ENCODE measurements at places on chromosomes 2 and 18.

- no peak for DNase-seq
Measured at GRCh38 chr2:158060835-158061435, 40.7 kb upstream of the UPP2 start.

DNA sequence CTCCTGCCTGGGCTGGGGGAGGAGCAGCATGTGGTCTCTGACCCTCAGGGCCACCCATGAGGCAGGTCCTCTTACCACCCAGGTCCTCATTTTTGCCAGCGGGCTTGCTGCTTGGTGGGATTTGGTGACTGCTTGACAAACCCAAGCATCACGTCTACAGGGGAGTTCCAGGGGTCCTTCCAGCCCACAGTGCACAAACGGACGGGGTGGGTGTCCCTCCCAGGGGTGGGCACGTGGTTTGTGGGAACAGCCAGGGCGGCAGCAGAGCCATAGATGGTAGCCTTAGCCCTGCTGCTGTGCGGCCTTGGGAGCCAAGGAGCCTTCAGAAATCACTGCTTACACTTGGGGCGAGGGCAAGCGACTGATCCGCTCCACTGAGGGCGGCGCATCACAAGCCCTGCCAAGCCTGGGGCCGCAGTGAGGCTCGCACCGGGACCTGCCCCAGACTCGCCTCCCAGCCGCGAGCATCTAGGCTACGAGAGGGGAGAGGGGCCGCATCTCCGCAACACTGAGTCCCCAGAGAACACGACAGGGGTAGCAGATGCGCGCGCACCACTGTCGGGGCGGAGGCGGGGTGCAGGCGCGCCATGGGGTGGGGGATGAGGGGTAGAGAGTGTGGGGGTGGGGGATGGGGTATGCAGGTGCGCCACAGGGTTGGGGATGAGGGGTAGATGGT lies 36.9 kb downstream of the SNED1 start:
- DNase-seq = peak; percentile 63

DNA sequence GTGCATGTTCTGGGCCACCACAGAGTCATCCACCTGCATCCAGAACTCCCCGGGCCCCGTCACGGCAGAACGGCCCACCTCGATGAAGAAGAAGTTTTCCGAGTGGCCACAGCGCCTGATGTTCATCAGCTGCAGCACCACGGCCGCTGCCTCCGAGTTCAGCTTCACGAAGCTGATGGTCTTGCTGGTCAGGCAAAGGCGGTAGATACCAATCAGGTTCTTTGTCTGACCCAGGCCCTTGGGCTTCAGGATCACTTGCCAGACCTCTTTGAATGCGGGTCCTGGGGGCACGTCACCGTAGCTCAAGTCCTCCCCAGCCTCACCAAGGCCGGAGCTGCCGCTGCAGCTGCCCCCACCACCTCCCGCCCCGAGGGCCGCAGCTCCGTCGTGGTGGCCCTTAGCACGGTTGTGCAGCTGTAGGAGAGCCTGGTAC lies 1.6 kb downstream of the IRS1 start:
- no peak for DNase-seq

DNA sequence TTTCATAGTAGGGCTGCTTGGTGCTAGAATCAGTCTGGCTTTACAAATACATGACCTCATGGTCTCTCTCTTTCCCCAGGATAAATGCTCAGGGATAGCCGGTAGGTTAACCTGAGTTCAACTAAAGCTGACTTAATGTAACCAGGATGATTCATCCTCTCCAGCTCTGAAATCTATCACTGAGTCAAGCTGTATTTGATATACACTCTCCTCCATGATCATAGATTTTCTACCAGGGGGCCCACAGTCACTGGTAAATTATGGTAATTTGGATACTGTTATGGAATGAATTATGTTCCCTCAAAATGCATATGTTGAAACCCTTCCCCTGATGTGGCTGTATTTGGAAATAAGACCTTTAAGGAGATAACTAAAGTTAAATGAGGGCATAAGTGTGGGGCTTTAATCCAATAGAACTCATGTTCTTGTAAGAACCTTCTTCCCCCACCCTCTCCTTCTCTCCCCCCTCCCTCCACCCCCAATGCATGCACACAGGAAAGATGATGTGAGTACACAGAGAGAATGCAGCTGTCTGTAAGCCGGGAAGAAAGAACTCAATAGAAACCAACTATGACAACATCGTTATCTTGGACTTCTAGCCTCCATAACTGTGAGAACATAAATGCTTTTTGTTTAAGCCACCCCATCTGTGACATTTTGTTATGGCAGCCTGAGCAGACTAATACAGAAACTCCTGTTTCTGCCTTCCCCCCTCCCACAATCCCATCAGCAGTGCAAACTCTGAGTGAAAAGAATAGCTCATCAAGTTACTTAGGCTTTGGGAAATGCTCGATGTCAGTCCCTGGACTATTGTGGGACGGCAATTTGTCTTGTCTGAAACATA lies 134.9 kb upstream of the KYNU start:
- no peak for DNase-seq

DNA sequence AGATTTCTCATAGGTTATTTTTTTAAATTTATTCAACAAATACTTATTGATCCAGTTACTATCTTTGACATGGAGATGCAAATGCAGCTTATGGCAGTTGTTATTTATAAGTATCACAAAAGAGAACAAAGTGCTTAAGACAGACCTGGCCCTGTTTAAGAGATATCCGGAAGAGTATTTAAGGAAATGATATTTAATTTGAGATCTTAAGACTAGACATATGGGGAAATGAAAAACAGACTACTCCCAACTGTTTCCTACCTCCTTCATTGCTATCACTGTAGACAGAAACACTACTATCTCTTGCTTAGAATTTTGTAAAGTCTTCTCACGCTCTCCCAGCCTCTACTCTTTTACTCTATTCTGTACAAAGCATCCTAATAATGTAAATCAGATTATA lies 36.0 kb downstream of the RPRD1A start:
- DNase-seq = no peak

GRCh38 chr2:68344031-68344430 lies 21.1 kb upstream of the PLEK start:
- DNase-seq = no peak

- no peak for DNase-seq
Measured at GRCh38 chr2:239466061-239466754, 65.4 kb upstream of the HDAC4 start.

- no peak for DNase-seq
Measured at GRCh38 chr2:98247383-98247782, 98.9 kb upstream of the CNGA3 start.

DNA sequence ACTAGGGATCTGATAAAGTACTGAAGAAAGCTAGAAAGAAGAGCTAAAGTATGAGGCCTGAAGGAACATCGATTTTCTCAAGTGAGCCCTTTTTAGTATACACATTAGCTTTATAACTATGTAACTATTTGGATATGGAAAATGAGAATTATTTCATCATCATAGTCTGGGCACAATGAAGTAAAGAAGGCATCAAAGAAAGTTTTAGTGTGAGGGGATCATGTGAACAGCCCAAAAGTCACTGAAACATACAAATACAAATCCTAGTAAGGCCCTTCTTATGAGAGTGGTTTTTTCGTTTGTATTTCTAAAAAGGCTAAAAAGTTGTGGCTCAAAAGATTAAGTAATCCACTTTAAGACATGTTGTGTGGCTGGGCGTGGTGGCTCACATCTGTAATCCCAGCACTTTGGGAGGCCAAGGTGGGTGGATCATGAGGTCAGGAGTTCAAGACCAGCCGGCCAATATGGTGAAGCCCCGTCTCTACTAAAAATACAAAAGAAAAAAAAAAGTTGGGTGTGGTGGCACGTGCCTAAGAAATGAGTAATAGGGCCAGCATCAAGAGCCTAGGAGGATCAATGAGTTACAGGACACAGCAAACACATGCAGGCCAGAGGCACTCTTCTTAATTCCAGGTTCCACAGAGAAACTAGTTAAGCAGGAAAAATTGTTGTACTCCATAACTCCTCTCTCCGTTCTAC lies 61.9 kb downstream of the PUM2 start:
- no peak for DNase-seq

- DNase-seq = no peak
Measured at GRCh38 chr2:240591784-240592183, 5.2 kb downstream of the CAPN10 start.

DNA sequence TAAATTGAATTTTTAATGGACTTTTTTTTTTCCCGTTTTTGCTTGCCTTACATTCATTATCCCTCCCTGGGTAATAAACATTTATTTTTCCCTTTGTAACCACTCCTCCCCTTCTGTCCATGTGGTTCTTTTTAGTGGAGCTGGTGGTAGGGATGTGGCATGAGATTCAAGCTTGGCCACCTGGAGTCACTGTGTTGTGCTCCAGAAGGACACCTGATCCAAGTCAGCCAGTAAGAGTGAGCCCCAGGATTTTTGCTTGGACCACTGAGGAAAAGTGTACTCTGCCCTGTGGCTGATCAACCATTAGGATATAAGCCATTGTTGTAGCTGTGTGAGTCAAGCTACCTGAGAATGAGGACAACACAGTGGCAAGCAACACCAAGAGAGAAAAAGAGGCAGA lies 11.1 kb upstream of the ACTR3 start:
- no peak for DNase-seq

- peak; percentile 16 for DNase-seq
Measured at GRCh38 chr2:46296216-46296839, 879 bp upstream of the EPAS1 start.

- DNase-seq = no peak
Measured at GRCh38 chr2:1997976-1998375, 253.7 kb upstream of the PXDN start.

- DNase-seq = no peak
Measured at GRCh38 chr2:159904959-159905305, 106.9 kb upstream of the CD302 start.

All from memory B cell (primary cell).